Fibroblast of upper back skin (primary cell): ENCODE measurements at places on chromosomes 4 and X.

- DNase-seq = no peak
Observed at GRCh38 chr4:699816-700580, 5.6 kb upstream of the PCGF3 start.

GRCh38 chrX:31128855-31129254 lies 57.0 kb upstream of the FTHL17 start:
- no peak for DNase-seq

DNA sequence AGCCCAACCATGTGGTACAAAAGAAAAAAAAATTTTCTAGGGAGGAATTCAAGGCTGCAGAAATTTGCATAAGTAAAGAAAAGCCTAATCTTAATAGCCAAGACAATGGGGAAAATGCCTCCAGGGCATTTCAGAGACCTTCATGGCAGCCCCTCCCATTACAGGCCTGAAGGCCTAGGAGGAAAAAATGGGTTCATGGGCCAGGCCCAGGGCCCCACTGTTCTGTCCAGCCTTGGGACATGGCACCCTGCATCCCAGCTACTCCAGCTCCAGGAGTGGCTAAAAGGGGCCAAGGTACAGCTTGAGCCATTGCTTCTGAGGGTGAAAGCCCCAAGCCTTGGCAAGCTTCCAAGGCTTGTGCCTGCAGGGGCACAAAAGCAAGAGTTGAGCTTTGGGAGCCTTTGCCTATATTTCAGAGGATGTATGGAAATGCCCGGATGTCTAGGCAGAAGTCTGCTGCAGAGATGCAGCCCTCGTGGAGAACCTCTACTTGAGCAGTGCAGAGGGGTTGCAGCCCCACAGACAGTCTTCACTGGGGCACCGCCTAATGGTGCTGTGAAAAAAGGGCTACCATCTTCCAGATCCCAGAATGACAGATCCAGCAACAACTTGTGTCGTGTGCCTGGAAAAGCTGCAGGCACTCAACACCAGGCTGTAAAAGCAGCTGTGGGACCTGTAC lies 111.0 kb downstream of the ANXA10 start:
- DNase-seq = no peak

DNA sequence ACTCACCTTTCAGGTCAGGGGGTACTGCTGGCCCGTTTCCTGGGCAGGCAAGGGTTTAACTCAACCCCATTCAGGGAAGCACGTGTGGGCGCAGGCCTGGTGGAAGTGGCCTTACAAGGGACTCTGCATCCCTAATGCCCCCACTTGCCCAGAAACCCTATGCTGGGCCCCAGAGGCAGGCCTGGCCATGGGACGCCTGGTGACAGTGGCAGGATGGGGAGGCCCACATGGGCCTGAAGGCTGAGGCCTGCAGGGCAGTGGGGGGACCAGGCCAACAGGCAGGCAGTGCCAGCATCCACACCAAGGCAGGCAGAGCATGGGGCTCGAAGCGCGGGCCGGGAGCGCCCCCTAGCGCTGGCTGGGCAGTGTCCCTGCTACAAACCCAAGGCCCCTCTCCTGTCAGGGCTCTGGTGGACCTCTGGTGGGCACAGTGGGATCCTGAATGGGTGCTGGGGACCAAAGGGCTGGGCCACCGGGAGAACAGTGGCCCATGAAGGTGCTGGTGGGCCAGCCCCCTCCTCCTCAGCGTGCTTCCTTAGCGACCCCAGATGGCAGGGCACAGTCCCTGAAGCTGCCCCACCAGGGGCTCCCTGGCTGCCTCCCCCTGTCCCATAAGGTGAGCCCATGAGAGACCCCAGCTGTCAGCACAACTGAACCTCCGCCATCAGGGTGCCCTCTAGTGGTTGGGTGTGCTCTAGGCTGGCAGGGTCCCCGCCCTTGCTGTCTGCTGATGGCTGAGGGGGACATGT lies 16.8 kb downstream of the FGFR3 start:
- DNase-seq = peak; percentile 40

- peak; percentile 79 for DNase-seq
Observed at GRCh38 chrX:43958529-43958928, 14.7 kb downstream of the NDP start.

- peak; percentile 38 for DNase-seq
Observed at GRCh38 chrX:55056820-55057674, 17.8 kb upstream of the PAGE2B start.

DNA sequence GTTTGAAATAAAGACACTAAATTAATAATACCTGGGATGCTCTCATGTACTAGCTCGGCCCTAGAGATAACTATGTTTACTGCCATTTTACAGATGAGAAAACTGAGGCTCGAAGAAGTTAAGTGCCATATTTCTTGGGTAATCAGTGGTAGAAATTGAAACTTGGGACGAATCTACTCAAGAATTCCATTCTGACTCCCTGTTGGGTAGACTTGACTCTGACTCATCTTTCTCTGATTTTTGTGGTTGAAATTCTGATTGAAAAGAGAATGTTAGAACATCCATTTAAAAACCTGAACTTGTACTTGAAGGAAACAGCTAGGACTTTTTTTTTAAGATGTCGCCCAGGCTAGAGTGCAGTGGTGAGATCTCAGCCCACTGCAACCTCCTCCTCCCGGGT lies 50.1 kb upstream of the NSUN7 start:
- peak; percentile 88 for DNase-seq

GRCh38 chr4:142005519-142005918 lies 369.1 kb downstream of the IL15 start:
- no peak for DNase-seq

- DNase-seq = no peak
Observed at GRCh38 chr4:61079427-61079826, 120.7 kb upstream of the ADGRL3 start.

DNA sequence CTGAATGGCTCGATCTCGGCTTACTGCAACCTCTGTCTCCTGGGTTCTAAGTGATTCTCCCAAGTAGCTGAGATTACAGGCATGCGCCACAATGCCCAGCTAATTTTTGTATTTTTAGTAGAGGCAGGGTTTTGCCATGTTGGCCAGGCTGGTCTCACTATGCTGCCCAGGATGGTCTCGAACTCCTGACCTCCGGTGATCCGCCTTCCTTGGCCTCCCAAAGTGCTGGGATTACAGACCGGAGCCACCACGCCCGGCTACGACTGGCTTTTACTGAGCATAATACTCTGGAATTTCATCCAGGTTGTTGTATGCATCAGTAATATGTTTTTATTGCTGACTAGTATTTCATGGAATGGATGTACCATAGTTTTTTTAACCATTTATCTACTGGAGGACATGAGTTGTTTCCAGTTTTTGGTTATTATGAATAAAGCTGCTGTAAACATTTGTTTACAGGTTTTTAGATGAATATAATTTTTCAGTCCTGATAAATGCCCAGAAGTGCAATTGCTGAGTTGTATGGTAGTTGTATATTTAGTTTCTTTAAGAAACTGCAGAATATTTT lies 31.2 kb downstream of the N4BP2 start:
- DNase-seq = no peak

- DNase-seq = no peak
Observed at GRCh38 chr4:104330125-104330905, 164.4 kb downstream of the CXXC4 start.

- DNase-seq = no peak
Observed at GRCh38 chrX:10039821-10040793, 72.9 kb downstream of the CLDN34 start.

- DNase-seq = peak; percentile 37
Observed at GRCh38 chr4:159566786-159567185, 463.9 kb downstream of the RAPGEF2 start.

GRCh38 chr4:6944301-6945051 lies 34.9 kb downstream of the TBC1D14 start:
- peak; percentile 25 for DNase-seq

DNA sequence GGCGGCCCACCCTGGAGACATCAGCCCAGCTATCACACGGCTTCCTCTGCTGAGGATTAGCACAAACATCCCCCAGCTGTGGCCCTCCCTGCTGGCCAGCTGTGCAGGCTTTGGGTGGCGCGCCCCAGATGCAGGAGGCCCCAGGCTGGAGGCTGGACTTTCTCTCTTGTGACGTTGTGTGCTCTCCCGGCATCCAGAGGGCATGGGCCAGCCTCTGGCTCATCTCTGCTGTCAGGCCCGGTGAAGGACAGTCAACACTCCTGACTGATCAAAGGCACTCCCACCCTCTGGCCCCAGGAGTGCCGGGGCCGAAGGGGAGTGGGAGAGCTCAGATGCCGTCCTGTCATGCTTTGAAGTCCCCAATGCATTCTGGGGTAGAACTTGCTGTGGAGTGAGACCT lies 29.9 kb upstream of the PJA1 start:
- DNase-seq = no peak

- DNase-seq = no peak
Observed at GRCh38 chrX:115399306-115399705, 109.8 kb downstream of the LUZP4 start.

- peak; percentile 18 for DNase-seq
Observed at GRCh38 chr4:137414802-137415201, 117.5 kb downstream of the PCDH18 start.

DNA sequence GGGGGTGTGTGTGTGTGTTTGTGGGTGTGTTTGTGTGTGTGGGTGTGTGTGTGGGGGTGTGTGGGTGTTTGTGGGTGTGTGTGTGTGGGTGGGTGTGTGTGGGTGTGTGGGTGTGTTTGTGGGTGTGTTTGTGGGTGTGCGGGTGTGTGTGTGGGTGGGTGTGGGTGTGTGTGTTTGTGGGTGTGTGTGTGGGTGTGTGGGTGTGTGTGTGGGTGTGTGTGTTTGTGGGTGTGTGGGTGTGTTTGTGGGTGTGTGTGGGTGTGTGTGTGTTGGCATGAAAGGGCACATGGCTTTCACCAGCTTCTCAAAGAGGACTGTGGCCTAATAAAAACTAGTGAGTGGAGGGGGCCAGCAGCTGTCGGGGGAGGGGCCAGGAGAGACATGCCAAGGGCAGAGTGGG lies 25.3 kb upstream of the ZNF185 start:
- DNase-seq = no peak

DNA sequence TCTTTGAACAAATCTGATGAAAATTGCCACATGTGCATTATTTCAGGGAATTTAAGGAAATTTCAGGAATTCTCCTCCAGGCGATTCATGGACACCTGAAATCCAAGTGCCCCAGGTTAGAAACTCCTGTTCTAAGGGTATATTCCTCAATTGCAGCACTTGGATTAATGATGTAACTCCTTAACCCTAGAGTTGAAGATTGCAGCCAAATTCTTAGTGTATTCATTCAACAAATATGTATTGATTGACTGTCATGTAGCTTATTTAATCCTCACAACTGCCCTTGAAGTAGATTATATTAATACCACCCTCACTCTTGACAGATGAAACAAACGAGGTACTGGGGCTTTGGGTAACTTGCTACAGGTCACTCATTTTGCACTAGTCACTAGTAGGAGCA lies 11.3 kb downstream of the CETN2 start:
- DNase-seq = peak; percentile 52

GRCh38 chr4:80197601-80198440 lies 518 bp downstream of the PRDM8 start:
- DNase-seq = no peak

DNA sequence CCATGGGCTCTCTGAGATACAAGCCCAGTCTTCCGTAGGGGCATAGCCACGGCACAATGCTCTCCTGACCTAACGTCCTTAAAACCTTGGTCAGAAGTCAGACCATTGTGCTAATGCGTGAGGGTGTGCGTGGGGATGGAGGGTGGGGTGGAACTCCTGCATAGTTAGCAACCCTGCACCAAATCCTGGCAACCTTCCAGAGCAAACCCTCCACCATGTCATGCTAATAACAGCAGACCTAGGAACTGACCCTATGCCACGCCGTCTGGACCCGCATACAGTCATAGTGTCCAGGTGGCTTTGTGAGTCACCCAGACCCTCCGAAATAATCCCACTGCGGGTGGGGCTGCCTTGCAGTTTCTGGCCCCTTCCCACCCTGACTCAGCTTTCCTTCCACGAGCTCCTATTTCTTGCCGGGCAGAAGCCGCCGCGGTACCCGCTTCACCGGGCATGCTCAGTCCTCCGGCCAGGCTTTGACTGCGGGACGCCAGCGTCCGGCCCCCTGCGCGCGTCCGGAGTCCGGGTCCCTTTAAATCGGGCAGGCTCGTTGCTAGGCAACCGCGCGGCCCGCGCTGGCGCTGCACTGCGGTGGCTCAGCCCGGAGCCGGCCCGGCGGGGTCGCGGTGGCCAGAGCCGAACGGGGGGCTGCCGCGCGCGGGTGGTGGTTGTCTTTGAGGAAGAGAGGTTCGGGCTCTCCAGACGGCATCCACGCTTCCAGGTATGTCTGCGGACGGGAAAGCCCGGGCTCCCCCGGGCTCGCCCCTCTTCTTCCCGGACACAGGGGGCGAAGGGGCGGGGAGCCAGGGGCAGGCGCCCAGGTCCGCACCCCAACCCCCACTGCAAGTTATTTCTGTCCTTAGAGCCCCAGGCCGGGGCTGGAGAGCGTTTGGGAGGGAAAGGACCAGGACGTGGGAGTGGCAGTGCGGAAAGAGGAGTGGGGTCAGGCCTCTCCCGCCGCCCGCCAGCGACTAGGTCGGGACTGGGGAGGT lies at the start of gene CCDC160:
TSS of gene CCDC160 (plus strand) at position 557 of the 989 bp plus-strand sequence. CDS start 7,619 bp downstream, outside the sequence.
- peak; percentile 8 for DNase-seq

GRCh38 chrX:49177338-49177833 lies 5.7 kb downstream of the PLP2 start:
- no peak for DNase-seq

DNA sequence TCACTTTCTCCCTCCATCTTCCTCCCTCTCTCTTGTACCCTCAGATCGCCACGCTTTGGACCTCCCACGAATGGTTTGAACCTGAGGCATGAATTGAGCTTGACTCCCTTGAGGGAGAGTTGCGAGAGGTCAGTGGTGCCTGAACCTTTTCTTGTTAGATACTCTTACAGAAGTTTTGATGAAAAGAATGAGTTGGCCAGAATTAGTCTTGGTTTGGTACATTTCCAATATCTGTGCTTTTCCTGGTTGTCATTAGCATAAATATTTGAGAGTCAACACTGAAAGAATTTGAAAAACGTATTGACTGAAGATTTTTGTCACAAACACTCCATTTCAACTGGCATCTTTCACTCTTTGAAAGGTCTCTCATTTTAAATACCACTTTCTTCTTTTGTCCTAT lies 510.6 kb upstream of the DIPK2B start:
- DNase-seq = peak; percentile 87

DNA sequence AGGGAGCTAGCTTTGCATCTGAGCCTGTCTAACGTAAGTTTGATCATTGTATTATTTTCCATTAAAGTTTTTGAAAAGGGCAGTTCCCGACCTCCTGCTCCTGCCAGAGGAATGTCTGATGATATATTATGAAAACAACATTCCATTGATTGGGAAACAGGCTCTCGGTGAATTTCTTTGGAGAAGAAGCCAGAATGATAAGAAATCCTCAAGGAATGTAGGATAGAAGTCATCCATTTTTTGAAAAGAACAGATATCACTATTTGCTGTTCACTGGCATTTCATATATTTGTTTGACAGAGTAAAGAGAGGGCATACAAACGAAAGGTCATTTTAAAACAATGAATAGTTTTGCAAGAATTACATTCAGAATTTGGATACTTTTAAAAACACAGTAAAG lies 781.0 kb upstream of the HTR2C start:
- DNase-seq = peak; percentile 32

GRCh38 chrX:22396408-22396807 lies 123.7 kb downstream of the CBLL2 start:
- DNase-seq = peak; percentile 48

- no peak for DNase-seq
Observed at GRCh38 chr4:8442596-8443358, 2.2 kb downstream of the TRMT44 start.

- peak; percentile 22 for DNase-seq
Observed at GRCh38 chr4:127134490-127134889, 498.3 kb upstream of the INTU start.
